Stimulated activated CD4-positive, alpha-beta T cell treated with anti-CD3 and anti-CD28 coated beads, Interleukin-4, amount 100 ng/mL, for 4 hours (primary cell): ENCODE measurements at places on chromosomes 6 and 20.

- DNase-seq, result peak; percentile 16
Measured at GRCh38 chr6:166167801-166168615, at the start of gene TBXT. TSS of gene TBXT (minus strand) at chr6:166167851. CDS start at chr6:166167591, 260 bp downstream.

DNA sequence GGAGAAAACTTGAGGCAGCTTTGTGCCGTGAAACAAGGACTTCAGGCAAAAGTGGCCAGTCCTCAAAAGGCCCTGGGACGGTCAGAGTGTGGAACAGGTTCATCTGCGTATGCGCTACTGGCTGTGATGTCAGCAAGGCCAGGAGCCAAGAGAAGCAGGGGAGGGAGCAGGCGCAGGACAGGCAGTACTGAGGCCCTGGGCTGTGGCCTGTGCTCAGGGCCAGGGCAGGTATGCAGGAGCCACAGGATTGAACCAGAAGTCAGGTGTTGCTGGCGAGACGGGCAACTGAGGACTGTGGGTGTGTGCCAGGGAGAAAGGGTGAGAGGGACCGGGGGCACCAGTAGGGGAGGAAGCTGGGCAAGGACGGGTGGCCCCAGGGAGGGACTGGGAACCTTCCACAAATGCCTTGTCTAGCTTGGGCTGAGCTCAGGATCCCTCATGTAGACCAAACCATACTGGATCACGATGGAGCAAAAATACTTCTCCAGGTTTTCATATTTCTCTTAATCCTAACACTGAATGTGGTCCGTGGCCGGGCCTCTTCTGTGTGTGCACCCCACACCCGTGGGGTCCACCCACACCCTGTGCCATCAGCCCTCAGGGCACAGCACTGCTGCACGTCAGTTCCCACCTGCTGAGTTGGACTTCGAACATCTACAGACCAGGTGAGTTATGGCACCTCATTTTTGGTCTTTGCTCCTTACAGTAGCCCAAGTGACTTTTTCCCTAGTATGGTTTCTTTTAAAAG is 46.9 kb downstream of the GINS1 start:
- DNase-seq, result no peak

DNA sequence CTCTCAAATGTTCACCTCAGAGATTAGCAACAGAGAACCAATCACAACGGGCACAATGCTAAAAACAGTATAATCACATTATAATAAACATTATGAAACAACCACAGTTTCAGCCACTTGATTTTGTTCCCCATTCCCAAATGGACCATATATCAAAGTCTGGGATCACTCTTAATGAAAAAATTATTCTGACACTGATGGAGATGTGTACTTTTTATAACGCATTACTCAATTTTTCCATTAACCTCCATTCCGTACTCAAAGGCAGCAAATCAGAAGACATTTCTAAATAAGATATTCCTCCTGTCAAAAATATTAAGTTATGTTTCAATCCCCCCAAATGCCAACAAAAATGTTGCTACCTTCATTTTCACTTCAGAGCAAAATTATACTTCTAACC is 2.8 kb downstream of the CPNE1 start:
- DNase-seq, result no peak

GRCh38 chr20:40282941-40283340 is 406.1 kb downstream of the MAFB start:
- DNase-seq, result no peak

- no peak for DNase-seq
Measured at GRCh38 chr6:136773473-136773796, 18.8 kb downstream of the MAP3K5 start.

- DNase-seq, result no peak
Measured at GRCh38 chr20:17849901-17850683, 118.5 kb downstream of the SNX5 start.

GRCh38 chr6:69542494-69542893 is 254.3 kb downstream of the LMBRD1 start:
- no peak for DNase-seq
